ENCODE measurements at places on chromosomes 4 and X.

DNA sequence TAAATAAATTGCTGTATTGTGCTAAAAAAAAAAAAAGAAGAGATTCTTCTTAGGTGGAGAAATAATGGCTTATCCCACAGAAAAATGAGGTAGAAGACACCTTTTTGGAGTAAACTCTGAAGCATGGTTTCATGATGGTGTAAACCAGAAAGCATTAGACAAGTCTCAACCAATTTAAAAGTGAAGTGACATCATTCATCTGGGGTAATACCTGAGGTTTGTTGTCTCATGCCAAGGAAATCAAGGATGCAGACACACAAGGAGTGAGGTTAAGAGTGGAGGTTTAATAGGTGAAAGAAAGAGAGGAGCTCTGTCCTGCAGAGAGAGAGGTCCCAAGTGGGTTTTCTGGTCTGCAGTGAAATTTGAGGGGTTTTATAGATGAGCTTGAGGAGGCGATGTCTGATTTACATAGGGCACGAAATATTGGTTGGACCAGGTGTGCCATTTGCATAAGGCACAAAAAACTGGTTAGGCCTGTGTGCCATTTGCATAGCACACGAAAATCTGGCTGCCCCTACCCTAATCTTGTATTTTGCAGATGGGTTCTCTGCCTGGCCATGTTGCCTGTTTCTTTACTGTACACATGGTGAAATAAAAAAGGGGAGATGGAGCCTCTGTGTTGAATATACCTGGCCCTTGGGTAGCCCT is 25.0 kb upstream of the CWH43 start:
- no peak for DNase-seq

GRCh38 chr4:4260185-4260751 is 12.2 kb upstream of the TMEM128 start:
- DNase-seq = no peak

DNA sequence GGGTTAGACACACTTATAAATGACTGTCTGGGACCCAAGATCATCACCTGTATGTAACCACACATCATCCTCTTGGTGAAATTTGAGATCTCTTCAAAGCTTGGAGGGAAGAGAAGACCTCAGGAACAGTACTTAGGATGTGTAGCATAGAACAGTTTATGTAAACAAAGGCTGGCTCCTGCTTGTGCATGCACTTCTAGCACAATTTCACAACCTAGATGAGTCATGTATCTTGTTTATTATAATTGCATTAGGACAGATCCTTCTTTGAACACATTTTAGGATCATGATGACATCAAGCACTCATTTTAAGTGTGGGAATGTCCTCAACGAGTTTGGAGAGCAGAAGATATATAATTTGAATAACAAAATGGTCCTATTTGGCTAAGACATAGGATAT is 26.3 kb upstream of the ZMAT1 start:
- DNase-seq = no peak

- DNase-seq = no peak
These were observed 102.0 kb downstream of the GBA3 start for GRCh38 chr4:22794732-22795131.

DNA sequence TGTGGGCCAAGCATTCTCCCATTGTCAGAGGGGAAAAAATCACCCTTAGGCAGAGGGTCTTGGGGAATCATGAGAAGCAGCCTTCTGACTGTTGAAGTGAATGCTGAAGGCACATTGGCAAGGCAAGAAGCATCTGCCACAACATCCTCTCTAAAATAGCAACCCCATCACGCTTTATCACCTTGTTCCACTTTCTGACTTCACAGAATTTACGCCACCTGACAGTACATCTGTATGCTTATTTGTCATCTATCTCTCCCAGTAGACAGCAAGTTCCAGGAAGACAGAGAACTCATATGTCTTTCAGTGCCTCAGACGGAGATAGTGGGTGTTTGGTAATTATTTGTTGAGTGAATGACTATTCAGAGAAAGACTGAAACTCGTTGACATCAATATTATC is 68.4 kb upstream of the SCML1 start:
- no peak for DNase-seq

GRCh38 chr4:120207021-120207420 is 140.4 kb upstream of the MAD2L1 start:
- no peak for DNase-seq

- peak; percentile 80 for DNase-seq
These were observed 391 bp downstream of the UBL4A start for GRCh38 chrX:154486052-154486395.

GRCh38 chr4:77785669-77786068 is 33.5 kb downstream of the CNOT6L start:
- DNase-seq = no peak

DNA sequence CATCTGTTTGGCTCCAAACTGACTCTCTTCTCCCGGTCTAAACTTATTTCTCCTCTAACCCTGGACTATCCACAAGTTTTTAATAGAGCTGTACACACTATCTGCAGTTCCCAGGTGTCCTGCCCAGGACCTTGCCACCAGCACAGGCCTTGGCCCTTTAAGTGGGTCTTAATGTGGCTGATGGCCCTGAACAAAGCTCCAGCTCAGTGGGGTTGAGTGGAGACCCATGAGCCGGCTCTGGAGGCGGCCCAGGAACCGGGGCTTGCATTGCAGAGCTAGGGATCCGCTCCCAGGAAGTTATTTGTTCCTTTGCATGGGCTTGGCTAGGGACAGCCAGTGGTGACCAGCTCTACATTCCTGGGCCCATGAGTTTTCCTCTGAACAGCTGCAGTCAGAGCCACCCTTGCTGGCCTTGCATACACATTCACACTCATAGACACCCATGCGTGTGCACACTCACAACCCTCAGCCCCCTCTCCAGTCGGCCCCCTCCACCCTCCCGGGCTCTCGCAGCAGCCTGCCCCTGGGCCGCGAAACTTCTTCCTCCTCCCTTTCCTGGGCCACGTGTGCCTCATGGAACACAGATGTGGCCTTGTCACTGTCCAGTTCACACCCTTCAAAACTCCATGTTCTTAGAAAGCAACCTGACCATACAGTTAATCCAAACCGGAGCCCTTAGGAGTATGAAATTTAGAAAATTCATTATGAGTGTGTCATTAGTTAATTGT is 58.2 kb downstream of the GPR143 start:
- peak; percentile 58 for DNase-seq

DNA sequence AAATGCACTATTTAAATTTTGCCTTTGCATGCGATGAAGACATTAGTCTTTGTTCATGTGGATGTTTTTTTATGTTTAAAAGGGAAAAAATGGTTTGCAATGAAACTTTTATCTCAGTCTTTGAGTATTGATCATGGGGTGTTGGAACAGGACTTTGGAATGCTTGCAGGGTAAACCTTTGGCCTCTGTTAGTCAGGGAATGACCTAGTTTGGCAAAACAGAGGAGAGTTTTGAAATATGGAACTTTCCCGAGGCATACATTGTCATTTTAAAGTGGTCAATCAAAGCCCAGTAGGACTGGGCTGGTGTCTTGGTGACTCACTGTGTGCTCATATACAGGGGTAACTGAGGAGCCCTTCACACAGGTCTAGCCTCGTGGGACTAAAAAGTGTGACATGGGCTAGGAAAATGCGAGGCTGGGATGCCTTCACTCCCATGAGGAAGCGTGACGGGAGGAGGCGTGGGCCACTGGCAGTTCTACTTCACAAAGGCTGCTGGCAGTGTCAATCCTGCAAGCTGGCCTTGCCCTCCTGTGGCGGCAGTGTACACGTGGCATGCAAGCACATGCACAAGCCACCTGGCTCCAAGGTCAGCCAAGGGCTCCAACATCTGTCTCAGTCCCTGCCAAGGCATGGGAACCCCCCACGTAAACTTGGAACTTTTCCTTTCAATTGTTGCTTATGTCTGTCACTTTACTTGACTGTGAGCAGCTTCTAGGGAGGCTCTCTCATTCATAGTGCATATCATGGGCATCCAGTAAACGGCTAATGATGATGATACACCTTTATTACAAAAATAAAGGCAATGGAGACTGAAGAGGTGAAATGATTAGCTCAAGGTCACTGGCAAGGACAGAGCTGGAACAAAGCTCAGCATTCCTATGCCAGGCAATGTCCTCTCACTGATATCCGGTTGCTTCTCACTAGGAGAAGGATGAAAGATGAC is 5.2 kb upstream of the F11 start:
- DNase-seq = no peak

DNA sequence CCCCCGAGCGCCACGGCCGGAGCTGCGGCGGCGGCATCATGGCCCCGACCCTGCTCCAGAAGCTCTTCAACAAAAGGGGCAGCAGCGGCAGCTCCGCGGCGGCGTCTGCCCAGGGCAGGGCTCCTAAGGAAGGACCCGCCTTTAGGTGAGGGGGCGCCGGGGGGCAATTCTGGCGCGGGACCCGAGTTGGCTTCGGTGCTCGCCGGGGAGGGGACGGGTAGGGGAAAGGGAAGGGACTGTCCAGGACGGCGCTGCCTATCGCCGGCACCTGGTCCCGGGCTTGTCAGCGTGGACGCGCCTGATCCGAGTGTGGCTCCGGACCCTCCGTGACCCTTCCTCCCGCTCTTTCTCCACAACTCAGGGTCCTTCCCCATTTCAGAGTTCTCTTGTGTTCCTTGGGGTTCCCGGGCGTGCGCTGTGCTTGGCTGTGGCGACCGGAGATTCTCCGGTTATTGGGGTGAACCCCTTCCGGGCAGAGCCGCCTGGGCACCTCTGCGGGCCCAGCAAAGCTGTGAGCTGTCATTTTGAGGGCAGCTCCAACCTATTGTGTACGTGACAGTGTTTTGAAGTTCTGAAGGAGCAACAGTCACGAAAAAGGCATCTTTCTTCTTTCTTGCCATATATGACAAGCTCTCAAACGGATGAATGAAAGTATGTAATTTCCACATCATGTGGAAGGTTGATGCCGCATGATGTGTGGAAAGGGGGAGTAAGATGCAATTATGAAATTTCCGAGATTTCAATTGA is 522 bp downstream of the FNIP2 start:
- peak; percentile 84 for DNase-seq

GRCh38 chr4:89619206-89619962 is 217.6 kb downstream of the SNCA start:
- DNase-seq = no peak

DNA sequence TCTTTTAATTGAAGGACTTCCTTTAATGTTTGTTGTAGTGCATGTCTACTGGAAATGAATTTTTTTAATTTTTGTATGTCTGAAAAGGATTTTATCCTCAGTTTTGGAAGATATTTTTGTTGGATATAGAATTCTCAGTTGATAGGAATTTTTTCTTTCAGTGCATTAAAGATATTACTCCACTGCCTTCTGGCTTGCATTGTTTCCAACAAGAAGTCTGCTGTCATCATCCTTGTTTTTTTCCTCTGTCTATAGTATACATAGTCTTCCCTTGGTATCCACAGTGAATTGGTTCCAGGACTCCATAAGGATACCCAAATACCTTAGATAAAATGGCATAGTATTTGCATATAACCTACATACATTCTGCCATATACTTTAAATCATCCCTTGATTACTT is 33.5 kb downstream of the SCD5 start:
- no peak for DNase-seq

DNA sequence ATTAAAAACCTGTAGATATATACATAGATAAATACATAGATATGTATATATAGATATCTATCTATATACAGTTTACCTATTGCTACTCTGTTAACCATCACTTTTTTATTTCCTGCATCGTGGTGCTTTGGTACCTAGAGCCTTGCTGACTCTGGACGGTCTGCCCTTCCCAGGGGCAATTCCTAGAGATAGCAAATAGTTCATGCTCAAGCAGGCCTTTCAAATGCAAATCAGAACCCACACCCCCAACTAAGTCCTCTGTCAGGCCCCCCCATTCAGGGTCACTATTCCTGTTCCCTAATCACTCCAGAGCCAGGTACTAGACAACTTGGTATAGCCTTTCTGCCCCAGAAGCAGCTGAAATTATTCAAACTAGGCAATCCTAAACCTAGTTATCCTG is 273.5 kb upstream of the ADGRL3 start:
- DNase-seq = no peak

DNA sequence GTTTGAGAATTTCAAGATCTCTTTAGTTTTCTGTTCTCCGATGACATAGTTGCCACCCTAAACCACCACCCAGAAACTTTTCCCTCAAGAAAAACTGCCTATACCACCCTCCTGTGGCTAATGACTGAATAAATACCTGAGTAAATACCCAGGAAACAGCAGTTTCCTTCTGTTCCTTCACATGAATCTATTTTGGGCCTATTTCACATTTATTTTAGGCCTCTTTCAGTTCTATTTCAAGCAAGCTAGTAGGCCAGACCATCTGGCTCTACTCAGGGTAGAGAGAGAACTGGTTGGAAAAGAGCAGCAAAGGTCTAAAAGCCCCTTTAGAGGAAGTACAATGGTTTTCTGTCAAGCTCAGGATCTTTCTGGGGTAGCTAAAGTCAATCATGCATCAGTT is 23.4 kb downstream of the ARHGEF9 start:
- DNase-seq = no peak

- DNase-seq = no peak
These were observed 355.4 kb downstream of the ANK2 start for GRCh38 chr4:113404841-113405240.

GRCh38 chr4:66235876-66236275 is 565.6 kb upstream of the EPHA5 start:
- no peak for DNase-seq
